Naive thymus-derived CD4-positive, alpha-beta T cell (primary cell): ENCODE measurements at places on chromosomes 16 and 17. TPM values are rescaled to one million over a fixed set of nuclear protein-coding genes. Genes with fewer than 3 reads are reported as not detected.

GRCh38 chr16:80971819-80972218, 34.9 kb downstream of the CMC2 start:
- DNase-seq = no peak

DNA sequence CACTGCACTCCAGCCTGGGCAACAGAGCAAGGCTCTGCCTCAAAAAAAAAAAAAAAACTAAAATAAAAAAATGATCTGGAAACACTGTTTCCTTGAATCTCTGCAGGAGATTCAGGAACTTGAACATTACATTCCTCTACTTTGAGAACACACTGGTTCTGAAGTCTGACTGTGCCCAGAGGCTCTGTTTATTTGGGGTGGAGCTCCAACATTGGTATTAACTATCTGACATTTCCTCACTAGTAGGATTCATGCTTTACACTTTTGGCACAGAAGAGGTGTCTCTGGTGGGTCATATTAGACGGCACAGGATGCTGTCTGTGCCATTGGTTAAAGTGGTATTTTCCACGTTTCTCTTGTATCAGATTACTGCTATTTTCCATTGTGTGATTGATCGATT, 10.4 kb downstream of the SULT1A2 start:
- DNase-seq = no peak

The SLC16A6 gene
- total RNA-seq = 3.7 and 4.0 TPM in 2 replicates

DNA sequence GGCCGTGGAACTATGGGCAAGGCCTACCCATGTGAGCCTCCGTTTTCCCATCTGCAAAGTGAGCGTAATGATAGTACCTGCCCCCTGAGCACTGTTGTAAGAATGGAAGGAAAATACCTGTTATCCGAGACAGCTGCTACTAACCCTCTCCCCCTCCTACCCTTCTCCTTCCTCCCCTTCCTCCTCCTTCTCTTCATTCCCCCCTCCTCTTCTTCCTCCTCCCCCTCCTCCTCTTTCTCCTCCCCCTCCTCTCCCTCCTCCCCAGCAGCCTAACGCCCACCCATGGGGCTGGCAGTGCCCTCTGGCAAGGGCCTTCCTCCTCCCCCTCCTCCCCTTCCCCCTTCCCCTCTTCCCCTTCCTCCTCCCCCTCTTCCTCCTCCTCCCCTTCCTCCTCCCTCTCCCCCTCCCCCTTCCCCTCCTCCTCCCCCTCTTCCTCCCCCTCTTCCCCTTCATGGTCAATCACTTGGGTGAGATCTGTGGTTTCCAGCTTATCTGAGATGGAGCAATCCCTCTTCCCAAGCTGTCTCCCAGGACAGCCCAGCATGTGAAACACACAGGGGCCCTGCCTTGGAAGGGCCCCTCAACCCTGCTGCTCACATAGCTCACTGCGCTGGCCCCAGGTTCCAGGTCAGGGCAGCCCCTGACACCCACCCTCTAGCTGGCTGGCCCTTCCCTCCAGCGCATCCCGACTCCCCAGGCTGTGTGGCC, 6.4 kb downstream of the ZFPM1 start:
- DNase-seq = no peak

The C16orf96 gene
- 0.64 TPM for total RNA-seq

The CMTM2 gene
- 1.5 and 1.8 TPM in 2 replicates for total RNA-seq

The C16orf46 gene
- 2.1 TPM for total RNA-seq
